ENCODE measurements at places on chromosomes 12 and 14. TPM values are rescaled to one million over a fixed set of nuclear protein-coding genes. Genes with fewer than 3 reads are reported as not detected.

KCNA5 gene
- not detected for total RNA-seq

CCDC198 gene
- not detected for total RNA-seq

GPR84 gene
- total RNA-seq = not detected

INHBC gene
- total RNA-seq = not detected

CHD8 gene
- 39.1 TPM for total RNA-seq

IL22 gene
- not detected for total RNA-seq

NRXN3 gene
- total RNA-seq = under 0.01 TPM

PLEKHH1 gene
- total RNA-seq = 0.14 TPM

ARHGEF25 gene
- total RNA-seq = 22.3 TPM

ANO4 gene
- 2.4 TPM for total RNA-seq

CCDC196 gene
- total RNA-seq = not detected

ZDHHC22 gene
- not detected for total RNA-seq

GTF2H3 gene
- total RNA-seq = 25.9 TPM

CD4 gene
- 0.43 TPM for total RNA-seq

MTHFD1 gene
- total RNA-seq = 28.8 TPM

PTPRB gene
- total RNA-seq = 0.55 TPM

CACNA2D4 gene
- 0.43 TPM for total RNA-seq

PLEKHG3 gene
- 5.0 TPM for total RNA-seq

KRT76 gene
- total RNA-seq = not detected

IL26 gene
- total RNA-seq = not detected

KRT72 gene
- total RNA-seq = not detected

GIT2 gene
- total RNA-seq = 27.7 TPM

IL31 gene
- not detected for total RNA-seq

ZBTB42 gene
- total RNA-seq = 1.00 TPM

ACVRL1 gene
- 19.8 TPM for total RNA-seq

CHFR gene
- 28.7 TPM for total RNA-seq
